ENCODE measurements at places on chromosomes 3 and 15. TPM values are rescaled to one million over a fixed set of nuclear protein-coding genes. Genes with fewer than 3 reads are reported as not detected.

Gene PP2D1
- 0.39 TPM for polyA plus RNA-seq

Gene ROPN1
- polyA plus RNA-seq = 0.16 TPM

Gene OSBPL10
- 12.4 TPM for polyA plus RNA-seq

Gene ZCWPW2
- 0.69 TPM for polyA plus RNA-seq

Gene PRKCI
- 30.1 TPM for polyA plus RNA-seq

Gene ZPLD1
- polyA plus RNA-seq = 0.22 TPM

Gene ECE2
- 1.4 TPM for polyA plus RNA-seq

Gene GOLGA8M
- polyA plus RNA-seq = 1.3 TPM

Gene ARGFX
- polyA plus RNA-seq = not detected

Gene ALAS1
- polyA plus RNA-seq = 37.2 TPM

Gene TLR9
- 0.37 TPM for polyA plus RNA-seq

Gene CACNA2D3
- polyA plus RNA-seq = 0.97 TPM

Gene DGKG
- 4.8 TPM for polyA plus RNA-seq

Gene ASB14
- 0.78 TPM for polyA plus RNA-seq

Gene MAP6D1
- 1.5 TPM for polyA plus RNA-seq

Gene PCOLCE2
- polyA plus RNA-seq = 1.6 TPM

Gene MKRN3
- polyA plus RNA-seq = 0.91 TPM

Gene GRM7
- 0.36 TPM for polyA plus RNA-seq

Gene ANKRD34C
- not detected for polyA plus RNA-seq

Gene CRELD1
- 64.8 TPM for polyA plus RNA-seq

Gene GYG1
- polyA plus RNA-seq = 31.7 TPM

Gene FOXB1
- 0.03 TPM for polyA plus RNA-seq

Gene ARNT2
- 8.0 TPM for polyA plus RNA-seq

Gene CPEB1
- polyA plus RNA-seq = 1.5 TPM

Gene CD200
- polyA plus RNA-seq = 21.8 TPM

Gene CAMK1
- polyA plus RNA-seq = 36.9 TPM

Gene ZNF620
- polyA plus RNA-seq = 7.9 TPM

Gene AHSG
- 1.8 TPM for polyA plus RNA-seq

Gene TM6SF1
- 1.4 TPM for polyA plus RNA-seq

Gene SHC4
- polyA plus RNA-seq = 1.7 TPM

Gene SI
- polyA plus RNA-seq = 722 TPM

Gene GOLGA6A
- polyA plus RNA-seq = 0.15 TPM

Gene CTXN2
- polyA plus RNA-seq = 0.10 TPM

Gene RETNLB
- not detected for polyA plus RNA-seq

Gene BNC1
- 4.2 TPM for polyA plus RNA-seq

Gene CHRNA7
- polyA plus RNA-seq = 15.8 TPM

Gene TICRR
- polyA plus RNA-seq = 3.9 TPM

Gene MAP3K13
- polyA plus RNA-seq = 52.3 TPM

Gene SEMA5B
- 5.4 TPM for polyA plus RNA-seq

Gene STARD9
- polyA plus RNA-seq = 10.3 TPM

Gene MESP1
- polyA plus RNA-seq = 1.0 TPM

Gene FETUB
- not detected for polyA plus RNA-seq

Gene C3orf80
- polyA plus RNA-seq = 0.72 TPM

Gene ACSBG1
- 1.1 TPM for polyA plus RNA-seq

Gene TGM5
- 0.03 TPM for polyA plus RNA-seq

Gene XYLB
- 30.1 TPM for polyA plus RNA-seq

Gene FSIP1
- 0.78 TPM for polyA plus RNA-seq

Gene EPHA6
- 1.6 TPM for polyA plus RNA-seq

Gene CNTN4
- 9.3 TPM for polyA plus RNA-seq

Gene CAND2
- polyA plus RNA-seq = 2.8 TPM
